ENCODE measurements at places on chromosomes 7 and 10.

DNA sequence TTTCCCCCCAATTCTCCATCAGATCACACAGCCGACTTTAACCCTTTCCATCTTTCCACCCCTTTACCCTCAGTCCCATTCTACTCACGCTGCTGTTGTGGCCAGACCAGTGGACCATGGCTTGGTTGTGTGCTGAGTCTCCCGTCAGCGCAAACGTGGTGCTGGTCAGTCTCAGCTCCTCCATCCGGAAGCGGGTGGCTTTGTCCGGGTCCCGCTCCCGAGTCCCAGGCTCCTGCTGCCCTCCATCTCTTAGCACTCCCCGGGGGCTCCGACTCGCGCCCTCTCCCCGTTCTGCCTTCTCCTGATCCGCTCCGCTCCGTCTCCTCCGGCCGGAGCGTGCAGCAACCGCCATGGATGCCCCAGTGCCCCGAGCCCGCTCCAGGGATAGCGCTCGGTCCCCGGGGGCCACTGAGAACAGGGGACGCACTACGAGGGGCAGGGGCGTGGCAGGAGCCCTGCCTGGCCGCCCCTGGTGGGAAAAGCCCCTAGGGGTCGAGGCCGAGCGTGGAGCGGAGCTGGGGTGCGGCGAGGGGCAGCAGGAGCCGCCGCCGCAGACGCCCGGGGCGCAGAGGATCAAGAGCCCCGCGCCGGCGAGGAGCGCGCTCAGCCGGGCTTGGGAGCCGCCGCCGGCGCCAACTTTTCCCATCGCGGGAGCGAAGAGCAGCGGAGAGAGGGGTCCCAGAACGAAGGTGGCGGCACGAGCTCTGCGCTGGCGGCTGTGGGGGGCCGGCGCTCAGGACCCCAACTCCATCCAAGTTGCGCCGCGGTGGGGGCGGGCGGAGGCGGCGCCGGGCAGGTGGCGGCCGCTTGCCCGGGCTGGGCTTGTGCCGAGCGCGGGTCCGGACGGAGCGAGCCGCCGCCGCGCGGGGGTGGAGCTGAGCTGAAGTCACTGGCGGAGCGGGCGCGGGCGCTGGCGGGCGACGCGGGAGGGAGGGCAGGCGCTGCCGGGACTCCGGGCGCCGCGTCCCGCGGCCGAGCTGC, at the start of gene SORCS1:
TSS of gene SORCS1 (minus strand) at position 826 of the 981 bp plus-strand sequence.
- DNase-seq: no peak

DNA sequence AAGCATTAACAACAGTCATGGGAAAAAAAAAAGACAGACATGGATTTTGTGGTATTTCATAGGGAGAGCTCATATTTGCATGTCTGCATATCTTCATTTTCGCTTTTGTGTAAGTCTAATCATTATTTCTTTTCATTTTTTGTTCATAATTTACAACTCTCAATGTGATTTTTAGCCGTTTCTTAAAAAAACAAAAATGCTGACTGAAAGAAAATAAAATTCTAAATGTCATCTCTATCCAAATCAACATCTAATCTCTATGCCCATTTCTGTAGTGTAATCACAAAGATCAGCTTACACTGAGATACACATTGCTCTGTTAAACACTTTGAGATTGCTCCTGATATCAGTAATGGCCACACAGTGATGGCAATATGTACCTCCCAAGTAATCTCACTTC, 29.2 kb downstream of the CHRM2 start:
- no peak for DNase-seq

DNA sequence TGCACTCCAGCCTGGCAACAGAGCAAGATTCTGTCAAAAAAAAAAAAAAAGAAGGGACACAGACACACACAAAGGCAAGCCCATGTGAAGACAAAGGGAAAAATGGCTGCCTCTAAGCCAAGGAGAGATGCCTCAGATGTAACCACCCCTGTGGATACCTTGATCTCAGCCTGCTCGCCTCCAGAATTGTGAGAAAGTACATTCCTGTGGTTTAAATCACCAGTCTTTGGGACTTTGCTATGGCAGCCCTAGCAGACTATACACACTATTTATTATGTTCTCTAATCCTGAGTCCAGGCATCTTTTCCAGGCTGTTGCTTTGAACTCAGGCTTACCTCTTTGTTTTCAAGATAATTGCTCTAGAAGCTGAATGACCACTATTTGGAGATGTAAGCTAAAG, 494.3 kb downstream of the GALNT17 start:
- DNase-seq: no peak

DNA sequence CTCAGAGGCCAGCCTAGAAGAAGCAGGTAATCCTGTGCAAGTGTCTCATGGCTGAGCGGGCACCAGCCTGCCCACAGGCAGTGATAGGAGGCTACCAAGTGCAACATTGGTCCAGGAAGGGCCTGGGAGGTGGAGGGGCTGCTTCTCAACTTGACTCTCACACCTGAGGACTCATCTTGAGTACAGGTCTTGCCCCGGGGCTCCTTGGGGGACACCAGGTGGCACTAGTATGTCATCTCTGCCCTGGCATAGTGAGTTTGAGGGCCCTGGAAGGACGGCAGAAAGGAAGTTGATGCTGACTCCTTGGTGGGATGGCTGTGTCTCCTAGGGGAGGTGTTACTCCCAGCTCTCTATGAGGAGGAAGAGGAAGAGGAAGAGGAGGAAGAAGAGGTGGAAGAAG, 2.3 kb downstream of the CCDC136 start:
- DNase-seq: no peak

- DNase-seq: peak; percentile 84
Measured at GRCh38 chr7:64959072-64959747, 31.6 kb downstream of the ZNF117 start.

DNA sequence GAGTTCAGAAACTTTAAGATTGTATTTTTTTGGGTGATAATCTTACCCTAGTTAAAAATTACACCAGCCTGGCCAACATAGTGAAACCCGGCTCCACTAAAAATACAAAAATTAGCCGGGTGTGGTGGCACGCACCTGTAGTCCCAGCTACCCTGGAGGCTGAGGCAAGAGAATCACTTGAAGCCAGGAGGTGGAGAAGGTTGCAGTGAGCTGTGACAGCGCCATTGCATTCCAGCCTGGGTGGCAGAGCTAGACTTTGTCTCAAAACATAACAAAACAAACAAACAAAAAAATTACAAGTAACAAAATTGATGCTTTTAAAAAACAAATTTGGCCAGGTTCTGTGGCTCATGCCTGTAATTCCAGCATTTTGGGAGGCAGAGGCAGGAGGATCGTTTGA, 76.7 kb downstream of the ANKRD61 start:
- DNase-seq: no peak

- no peak for DNase-seq
Measured at GRCh38 chr10:29199339-29199738, 89.5 kb upstream of the LYZL1 start.

DNA sequence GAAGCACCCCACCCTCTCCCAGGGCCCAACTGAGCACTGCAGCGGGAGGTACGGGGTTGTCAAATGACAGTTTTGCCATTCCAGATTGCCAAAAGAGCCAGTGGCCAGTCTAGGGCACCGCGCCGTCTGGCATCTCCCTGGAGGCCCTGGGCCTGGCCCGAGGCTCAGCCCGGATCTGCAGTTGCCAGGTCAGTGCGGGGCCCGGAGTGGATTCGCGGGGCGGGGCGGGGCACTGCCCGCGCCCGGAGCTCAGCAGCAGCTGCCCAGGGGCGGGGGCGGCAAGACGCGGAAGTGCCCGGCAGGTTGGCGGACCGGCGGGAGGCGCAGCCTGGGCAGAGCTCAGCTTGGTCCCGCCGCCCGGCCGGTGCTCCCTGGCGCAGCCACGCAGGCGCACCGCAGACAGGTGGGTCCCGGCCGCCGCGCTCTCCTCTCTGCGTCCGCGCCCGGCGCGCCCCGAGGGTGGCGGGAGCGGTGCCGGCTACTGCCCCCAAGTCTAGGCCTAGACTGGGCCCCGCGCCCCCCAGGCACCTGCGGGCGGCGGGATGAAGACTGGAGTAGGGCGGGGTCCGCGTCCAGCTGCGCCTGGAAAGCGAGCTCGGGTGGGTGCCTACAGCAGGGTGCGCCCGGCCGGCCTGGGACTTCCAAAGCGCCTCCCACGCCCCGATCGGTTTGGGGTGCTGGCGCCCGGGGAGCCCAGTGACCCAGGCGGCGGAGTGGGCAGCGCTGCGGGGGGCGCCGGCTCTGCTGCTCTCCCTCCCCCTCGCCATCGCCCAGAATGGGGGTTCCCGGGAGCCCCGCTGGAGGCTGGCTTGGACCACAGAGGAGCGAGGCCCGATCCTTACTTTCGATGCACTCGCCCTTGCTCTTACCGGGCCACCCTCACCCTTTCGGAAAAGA, at the start of gene IRF5:
TSS of gene IRF5 (plus strand) at position 281 of the 897 bp plus-strand sequence. CDS start 4,155 bp downstream, outside the sequence.
- DNase-seq: no peak

GRCh38 chr10:8404721-8405120, 350.2 kb downstream of the GATA3 start:
- no peak for DNase-seq

GRCh38 chr7:50273301-50273700, 31.2 kb upstream of the IKZF1 start:
- no peak for DNase-seq
